ENCODE measurements at places on chromosomes 16 and 17.

DNA sequence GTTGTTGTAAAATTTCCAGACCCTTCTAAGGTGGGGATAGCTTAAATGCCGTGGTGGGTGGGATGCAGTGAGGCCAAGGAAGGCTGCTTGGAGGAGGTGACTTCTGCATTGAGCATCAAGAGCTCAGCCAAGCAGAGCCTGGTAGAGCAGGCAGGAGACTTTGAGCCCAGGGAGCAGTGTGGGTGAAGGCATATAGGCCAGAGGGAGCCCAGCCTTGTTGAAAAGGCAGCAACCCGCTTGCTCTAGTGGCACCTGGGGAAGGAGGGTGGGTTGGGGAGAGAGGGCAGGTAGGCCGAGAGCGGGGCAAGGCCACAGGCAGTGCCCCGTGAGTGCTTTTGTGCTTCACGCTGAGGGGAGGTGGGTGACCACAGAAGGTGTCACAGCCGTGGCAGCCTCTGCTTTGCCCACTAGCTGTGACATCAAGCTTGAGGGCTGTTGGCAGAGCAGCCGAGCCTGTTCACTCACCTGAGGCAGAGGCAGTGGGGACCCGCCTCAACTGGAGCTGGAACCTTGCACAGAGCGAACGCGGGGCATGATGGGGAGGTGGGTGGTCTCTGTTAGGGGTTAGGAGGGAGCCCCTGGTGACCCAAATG is 56.1 kb downstream of the IRF8 start:
- no peak for DNase-seq

GRCh38 chr16:81409016-81409556 is 35.5 kb upstream of the CMIP start:
- DNase-seq, result no peak

DNA sequence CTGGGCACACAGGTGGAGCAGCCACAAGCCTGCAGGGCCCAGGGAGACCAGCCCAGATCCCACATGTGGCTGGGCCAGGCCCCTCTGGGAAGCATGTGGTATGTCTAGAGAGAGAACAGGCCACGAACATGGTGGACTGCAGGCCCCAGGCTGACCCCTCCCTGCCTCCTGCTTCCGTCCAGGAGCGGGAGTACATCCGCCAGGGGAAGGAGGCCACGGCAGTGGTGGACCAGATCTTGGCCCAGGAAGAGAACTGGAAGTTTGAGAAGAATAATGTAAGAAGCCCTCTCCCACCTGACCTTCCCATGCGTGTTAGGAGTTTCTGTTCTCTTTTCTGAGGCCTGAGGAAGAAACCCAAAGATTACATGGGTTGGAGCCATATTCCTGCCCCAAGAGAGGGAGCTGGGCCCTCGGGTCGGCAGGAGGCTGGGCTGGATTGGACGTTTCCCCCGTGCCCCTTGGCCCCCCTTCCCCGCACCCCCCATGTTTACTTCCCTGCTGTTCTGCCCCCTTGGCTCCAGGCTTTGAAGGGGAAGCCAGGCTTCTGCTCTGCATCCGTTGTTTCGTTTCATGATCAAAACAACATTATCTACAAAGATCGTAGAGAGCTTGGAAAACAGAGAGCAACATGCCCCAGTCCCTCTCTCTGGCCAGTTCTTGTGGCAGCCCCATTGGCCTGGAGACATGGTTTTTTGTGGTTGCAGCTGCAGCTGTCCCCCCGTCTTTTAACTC is 5.7 kb upstream of the TCAP start:
- no peak for DNase-seq

- no peak for DNase-seq
Measured at GRCh38 chr17:55059724-55060123, 91.2 kb downstream of the STXBP4 start.

- DNase-seq, result no peak
Measured at GRCh38 chr16:55257966-55258613, 65.9 kb upstream of the IRX6 start.

- no peak for DNase-seq
Measured at GRCh38 chr17:63985387-63986140, 12.6 kb upstream of the PRR29 start.

GRCh38 chr16:17302620-17303019 is 168.1 kb downstream of the XYLT1 start:
- no peak for DNase-seq

DNA sequence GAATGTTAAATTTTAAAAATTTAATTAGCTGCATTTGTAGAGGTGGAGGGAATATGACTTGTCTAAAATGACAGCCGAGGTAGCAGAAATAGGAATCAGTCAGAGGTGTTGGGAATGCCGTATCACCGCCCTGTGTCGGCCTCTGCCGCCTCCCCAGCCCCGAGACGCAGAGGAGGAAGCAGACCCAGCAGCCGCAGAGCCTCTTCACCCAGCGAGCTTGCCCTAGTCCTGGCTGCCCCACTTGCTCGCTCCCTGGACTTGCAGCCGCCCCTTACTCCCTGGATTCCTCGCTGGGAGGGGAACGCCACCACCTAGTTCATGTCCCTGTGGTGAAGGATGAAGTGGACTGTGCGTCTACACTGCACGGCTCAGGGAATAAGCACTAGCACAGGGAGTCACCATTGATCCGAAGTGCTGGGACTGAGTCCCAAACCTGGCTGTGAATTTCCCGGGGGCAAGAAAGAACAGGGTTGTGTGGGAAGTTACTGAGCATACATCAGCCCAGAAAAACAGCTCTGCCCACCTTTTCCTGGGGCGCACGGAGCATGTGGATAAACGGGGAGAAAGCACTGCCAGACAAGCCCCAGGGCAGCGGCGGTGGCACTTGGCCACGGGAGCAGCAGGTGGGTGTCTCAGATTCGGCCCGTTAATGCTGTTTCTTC is 76.8 kb downstream of the RPTOR start:
- DNase-seq, result no peak

DNA sequence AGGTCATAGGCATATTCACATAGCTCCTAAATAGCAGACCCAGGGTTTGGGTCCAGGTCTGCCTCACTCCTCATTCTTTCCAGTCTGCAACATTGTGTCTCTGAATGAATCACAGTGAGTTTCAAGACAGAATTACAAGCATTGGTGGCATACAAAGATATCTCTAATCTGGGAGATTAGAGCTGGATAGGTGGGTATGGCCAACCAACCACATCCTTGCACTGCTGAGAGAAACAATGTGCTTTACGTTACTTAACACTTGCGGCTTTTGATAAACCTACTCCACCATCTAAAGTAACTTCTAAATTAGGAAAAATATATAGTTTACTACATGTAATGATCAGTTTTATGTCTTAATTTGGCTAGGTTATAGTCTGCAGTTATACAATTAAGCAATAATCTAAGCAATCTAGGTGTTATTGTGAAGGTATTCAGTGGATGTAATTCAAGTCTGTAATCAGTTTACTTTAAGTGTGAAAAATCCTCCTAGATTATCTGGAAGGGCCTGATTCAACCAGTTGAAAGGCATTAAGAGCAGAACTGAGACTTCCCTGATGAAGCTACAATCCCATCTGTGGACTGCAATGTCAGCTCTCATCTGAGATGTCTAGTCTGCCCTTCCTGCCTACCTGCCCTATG is 26.7 kb downstream of the CDH11 start:
- no peak for DNase-seq

- no peak for DNase-seq
Measured at GRCh38 chr17:31446195-31446967, 54.9 kb downstream of the RAB11FIP4 start.

DNA sequence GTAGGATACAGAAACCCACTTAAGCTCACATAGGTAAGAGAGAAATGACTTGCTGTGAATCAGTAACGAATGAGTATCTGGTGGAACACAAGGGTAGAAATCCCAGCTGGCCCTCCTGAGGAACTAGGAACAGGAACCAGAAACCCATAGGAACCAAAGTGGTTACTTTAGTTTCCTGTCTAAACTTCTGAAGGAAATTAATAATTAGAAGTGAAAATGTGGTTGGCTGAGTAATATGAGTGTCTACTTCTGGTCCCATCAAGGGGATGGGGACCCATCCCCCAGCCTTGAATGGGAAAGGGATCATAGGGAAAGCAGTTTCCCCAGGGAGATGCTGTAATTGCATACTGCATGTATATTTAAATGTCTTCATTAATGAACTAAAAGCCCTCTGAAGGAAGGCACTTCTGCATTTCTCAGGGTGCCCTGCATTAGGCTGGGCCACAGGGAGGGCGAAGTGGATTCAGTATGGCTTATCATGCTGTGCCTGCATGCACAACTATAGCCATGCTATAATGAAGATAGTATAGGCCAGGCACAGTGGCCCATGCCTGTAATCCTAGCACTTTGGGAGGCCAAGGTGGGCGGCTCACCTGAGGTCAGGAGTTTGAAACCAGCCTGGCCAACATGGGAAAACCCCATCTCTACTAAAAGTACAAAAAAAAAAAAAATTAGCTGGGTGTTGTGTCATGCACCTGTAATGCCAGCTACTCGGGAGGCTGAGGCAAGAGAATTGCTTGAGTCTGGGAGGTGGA is 45.6 kb downstream of the CYB5B start:
- DNase-seq, result no peak

- DNase-seq, result peak; percentile 4
Measured at GRCh38 chr16:11016993-11017392, 72.6 kb downstream of the CLEC16A start.

DNA sequence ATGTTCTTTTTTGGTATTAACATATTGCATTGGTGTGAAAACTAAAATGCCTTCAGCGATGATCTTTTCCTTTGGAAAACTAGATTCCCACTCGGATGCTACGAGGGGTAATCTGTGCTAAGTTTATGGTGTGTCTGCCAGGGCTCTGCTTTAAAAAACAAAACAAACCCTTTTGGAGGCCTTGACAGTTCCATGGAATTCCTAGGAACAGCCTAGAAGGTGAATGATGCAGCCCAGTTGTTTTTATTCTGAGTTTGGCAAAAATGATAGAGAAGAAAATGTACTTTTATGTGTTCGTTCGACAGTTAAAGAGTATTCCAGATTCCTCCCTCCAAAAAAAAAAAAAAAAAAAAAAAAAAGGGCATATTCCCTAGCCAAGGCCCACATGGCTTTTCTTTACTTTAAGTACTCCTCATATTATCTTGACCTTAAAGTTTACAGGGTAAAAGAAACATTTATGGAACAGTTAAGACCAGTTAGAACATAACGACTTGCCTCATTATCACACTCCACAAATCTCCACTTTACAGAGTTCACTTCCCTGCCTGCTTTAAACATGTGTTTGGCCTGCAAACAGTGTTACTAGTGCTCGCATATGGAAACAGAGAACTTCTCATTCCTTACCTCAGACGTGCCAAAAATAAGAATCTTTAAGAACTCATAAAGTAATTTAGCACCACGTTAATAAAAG is 159.1 kb downstream of the WWOX start:
- DNase-seq, result no peak

DNA sequence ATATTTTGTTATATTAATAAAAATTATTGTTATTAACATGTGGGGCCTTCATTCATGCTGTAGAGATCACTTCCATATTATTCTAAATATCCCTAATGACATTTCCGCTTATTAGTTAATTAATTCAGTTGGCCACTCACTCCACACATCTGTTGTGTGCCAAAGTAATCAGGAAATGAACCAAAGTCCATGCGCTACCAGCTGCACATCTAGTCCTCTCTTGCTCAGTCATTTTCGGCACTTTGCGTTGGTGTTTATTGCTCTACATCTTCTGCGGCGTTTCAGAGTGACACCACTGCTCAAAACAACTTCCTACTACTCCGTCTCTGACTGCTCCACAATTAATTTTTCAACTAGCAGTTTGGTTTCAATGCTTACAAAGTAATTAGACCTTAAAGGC is 101.4 kb upstream of the ZFHX3 start:
- no peak for DNase-seq

GRCh38 chr17:75077072-75077495 is 10.7 kb upstream of the SLC16A5 start:
- DNase-seq, result no peak

- DNase-seq, result no peak
Measured at GRCh38 chr17:42130310-42130936, 7.8 kb downstream of the HSPB9 start.

GRCh38 chr16:35414139-35414538 is 1954.7 kb downstream of the TP53TG3F start:
- no peak for DNase-seq

GRCh38 chr17:82127704-82128103 is 29.7 kb upstream of the FASN start:
- DNase-seq, result no peak

DNA sequence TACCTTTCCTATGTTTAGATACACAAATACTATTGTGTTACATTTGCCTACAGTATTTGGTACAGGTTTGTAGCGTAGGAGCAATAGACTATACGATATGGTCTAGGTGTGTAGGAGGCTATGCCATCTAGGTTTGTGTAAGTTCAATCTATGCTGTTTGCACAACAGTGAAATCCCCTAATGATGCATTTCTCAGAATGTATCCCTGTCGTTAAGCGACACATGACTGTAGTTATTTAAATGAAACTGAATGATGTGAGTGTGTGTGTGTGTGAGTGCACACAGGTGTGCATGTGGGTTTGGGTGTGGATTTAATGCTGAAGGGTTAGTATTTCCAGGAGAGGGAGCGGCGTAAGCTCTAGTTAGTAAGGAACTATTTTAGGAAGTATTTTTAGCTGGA is 34.6 kb upstream of the SMIM36 start:
- no peak for DNase-seq

- no peak for DNase-seq
Measured at GRCh38 chr16:70805787-70806186, 4.8 kb upstream of the VAC14 start.

GRCh38 chr17:35255316-35255715 is 12.4 kb downstream of the SLFN5 start:
- no peak for DNase-seq

DNA sequence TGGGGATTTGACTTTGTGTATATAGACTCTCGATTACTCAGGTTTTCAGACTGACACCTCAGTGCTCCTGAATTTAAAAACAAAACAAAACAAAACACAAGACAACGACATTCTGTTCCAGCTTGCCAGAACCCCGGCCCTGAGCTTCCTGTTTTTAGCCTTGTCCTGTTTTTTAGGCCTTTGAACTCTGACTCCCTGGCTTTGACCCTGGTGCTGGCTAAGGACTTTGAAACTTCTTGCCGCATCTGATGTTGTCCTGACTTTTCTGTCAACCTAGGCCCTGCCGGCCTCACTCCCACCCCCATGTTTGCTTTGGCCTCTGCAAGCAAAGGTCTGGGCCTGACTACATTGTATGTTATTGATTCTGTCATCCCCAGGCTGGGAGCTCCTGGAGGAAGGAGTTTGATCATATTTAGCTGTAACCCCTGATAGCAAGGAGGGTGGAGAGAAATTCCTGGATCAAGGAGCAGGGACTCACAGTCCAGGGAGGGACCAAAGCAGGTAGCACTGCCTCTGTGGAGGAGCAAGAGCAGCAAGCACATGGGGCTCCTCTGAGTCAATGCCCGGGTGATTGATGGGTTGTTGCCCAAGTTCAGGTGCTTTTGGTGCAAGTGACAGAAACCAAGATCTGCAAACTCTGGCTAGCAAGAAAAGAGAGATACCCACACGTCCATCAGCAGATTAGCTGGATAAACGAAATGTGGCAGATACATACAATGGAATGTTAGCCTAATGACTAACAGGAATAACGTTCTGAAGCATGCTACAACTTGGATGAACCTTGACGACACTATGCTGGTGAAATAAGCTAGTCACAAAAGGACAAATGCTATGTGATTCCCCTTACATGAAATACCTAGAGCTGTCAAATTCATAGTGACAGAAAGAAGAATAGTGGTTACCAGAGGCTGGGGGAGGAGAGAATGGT is 7.7 kb downstream of the CCL16 start:
- no peak for DNase-seq

- no peak for DNase-seq
Measured at GRCh38 chr17:76870377-76870714, 2.1 kb downstream of the MGAT5B start.

- no peak for DNase-seq
Measured at GRCh38 chr17:78418326-78419026, 40.0 kb downstream of the PGS1 start.
